ENCODE measurements at places on chromosomes 6 and 20. TPM values are rescaled to one million over a fixed set of nuclear protein-coding genes. Genes with fewer than 3 reads are reported as not detected.

MAS1 gene
- not detected for total RNA-seq

HLA-F gene
- 216 TPM for total RNA-seq

CGA gene
- total RNA-seq: not detected

IRF4 gene
- 617 TPM for total RNA-seq

RIMS1 gene
- total RNA-seq: not detected

CDH4 gene
- total RNA-seq: not detected

- peak; percentile 59 for DNase-seq
Observed at GRCh38 chr6:52598123-52598823, 21.4 kb upstream of the TRAM2 start.

GRCh38 chr6:133286765-133287164 lies 45.6 kb downstream of the EYA4 start:
- no peak for DNase-seq

DNA sequence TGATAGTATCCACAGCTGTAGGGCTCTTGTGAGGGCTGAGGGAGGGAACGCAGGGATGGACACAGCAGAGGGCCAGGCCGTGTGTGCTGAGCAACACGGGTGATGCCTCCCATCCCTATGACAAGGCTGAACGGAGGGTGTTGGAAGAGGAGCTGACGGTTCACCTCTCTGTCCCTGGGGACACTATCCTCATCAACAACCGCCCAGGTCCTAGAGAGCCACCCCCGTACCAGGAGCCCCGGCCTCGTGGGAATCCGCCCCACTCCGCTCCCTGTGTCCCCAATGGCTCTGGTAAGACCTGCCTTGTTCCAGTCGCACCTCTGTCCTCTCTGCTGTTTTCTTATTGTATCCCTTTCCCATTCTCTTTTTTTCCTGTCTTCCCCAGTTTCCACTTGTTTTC lies 10.1 kb downstream of the DDR1 start:
- no peak for DNase-seq

- peak; percentile 26 for DNase-seq
Observed at GRCh38 chr6:22036275-22036674, 260.6 kb downstream of the PRL start.

- no peak for DNase-seq
Observed at GRCh38 chr6:383856-384255, 7.7 kb upstream of the IRF4 start.

DNA sequence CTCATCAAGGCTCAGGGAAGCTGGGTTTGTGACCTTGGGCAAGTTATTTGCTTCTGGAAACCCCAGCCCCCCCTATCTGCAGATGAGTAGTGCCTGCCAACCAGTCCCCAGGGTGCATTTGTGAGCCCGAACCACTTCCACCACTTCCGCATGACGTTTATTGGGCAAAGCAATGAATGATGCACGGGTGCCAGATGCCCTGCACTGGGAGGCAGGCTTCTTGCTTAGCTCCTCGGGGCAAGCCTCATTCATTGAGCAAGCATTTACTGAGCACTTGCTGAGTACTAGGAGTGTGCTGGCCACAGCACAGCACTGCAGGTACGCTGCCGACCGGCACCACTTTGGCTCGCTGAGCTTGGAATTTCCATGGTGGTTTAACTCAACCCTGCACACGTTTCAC lies 60.2 kb downstream of the GNAS-AS1 start:
- no peak for DNase-seq

DNA sequence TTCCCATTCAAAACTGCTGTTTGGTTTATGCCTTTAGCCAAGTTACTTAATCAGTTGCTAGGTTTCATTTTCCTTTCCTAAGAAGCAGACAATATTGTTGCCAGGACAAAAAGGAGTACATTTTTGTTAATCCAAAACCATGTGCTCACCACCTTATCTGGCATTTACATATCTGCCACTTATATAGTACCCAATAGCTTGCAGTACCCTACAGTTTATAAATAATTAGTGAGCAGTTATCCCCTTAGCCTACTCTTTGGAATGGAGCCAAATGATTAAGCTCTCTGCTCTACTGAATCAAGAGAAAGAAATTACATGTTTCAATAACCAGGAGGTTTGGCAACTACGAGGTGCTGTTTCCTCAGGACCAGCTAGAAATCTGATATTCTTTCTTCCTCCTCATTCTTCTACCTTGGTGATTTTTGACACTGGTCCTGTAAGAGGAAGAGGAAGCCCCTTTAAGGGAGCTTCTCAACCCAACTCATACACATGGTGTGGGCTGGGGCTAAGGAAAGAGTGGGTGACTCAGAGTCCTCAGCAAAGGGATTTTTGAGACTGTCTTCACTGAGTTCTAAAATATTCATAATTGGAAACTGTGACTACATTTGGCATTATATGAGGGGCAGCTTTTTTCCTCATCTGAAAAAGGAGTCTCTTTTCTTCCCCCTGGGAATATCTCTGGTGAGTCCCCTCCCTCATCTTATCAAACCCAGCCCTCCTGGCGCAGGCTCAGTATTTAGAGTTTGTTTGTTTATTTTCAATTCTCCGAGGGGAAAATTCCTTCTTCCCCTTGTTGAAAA lies 1.5 kb downstream of the ZNFX1 start:
- DNase-seq: peak; percentile 73

- peak; percentile 77 for DNase-seq
Observed at GRCh38 chr20:57748601-57749130, 38.9 kb upstream of the PMEPA1 start.

- no peak for DNase-seq
Observed at GRCh38 chr20:49561256-49561655, 6.7 kb downstream of the PTGIS start.

GRCh38 chr6:159953091-159953601 lies 15.7 kb upstream of the IGF2R start:
- DNase-seq: no peak

- DNase-seq: no peak
Observed at GRCh38 chr20:20204256-20204655, 151.9 kb downstream of the CFAP61 start.

GRCh38 chr6:36020154-36020553 lies 4.3 kb downstream of the SLC26A8 start:
- DNase-seq: no peak

DNA sequence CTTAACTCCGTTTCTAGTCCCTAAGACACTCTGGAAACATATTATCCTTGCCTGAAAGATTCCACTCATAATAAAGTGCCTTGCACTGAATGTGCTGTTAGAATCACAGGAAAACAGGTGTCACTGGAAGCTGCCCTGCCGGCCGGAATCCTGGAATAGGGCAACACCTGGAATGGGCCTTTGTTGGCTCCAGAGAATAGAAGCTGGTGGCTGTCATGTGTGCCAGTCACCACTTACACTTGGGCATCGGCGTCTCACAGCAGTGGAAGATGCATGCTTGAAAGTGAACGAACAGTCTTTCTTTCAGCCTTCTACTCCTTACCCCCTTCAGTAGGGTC lies 90.8 kb upstream of the AFDN start:
- no peak for DNase-seq

- no peak for DNase-seq
Observed at GRCh38 chr6:74044417-74045096, 348.6 kb downstream of the CD109 start.

DNA sequence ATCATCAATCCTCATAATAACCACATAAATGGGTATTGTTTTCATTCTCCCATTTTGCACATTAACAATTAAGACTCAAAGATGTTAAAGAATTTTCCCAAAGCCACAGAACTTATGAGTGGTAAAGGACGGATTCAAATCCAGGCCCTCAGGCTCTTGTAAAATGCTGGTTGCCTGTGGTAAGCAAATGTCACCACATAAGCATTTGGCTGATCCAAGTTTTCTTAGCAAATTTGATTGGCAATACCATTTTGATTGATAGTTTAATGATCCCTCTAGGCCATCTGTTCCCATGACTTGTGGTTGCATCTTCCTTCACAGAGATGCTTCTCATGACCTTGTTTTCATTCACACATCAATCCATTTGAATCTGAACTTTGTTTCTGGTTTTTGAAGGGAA lies 252.0 kb upstream of the RIN2 start:
- DNase-seq: no peak

DNA sequence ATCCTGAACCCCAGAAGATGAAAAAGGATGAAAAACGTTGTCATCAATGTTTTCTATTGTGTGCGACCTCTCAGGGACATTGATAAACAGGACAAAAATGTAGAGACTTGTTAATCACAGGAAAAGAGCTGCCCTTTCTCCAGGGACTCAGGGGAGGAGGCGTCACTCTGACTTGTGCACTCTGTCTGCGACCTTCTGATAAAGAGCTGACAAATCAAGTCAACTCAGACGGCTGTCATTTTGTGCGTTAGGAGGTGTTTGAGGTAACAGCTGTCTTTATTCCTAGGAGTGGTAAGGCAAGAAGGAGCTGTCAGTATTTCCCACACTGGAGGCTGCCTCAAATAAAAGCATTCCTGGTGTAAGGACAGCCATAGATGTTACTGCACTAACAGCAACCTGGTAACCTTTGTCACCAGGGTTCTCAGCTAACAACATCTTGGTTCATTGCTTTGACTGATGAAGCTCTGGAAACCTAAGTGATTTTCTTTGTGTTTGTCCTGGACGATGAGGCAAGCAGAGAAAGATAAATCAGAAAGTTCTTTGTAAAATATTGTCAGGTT lies 38.6 kb upstream of the NXT1 start:
- no peak for DNase-seq

DNA sequence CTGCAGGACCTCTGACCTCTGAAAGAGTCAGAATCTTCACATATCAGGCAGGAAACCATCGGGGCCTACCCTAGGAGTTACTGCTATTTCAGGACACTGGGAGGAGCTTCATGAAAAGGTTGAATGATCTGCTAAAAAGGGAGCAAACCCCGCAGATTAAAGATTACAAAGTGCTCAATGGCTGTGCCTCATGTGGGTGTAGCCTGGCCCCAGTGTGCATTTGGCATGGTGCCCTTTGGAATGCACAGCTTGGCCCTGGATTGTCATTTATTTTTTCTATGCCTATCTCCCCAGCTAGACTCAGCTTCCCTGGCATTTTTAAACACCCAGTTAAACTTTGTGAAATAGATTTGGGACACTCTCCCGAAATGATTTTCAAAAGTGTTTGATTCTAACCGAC lies 368.5 kb upstream of the SPTLC3 start:
- no peak for DNase-seq

DNA sequence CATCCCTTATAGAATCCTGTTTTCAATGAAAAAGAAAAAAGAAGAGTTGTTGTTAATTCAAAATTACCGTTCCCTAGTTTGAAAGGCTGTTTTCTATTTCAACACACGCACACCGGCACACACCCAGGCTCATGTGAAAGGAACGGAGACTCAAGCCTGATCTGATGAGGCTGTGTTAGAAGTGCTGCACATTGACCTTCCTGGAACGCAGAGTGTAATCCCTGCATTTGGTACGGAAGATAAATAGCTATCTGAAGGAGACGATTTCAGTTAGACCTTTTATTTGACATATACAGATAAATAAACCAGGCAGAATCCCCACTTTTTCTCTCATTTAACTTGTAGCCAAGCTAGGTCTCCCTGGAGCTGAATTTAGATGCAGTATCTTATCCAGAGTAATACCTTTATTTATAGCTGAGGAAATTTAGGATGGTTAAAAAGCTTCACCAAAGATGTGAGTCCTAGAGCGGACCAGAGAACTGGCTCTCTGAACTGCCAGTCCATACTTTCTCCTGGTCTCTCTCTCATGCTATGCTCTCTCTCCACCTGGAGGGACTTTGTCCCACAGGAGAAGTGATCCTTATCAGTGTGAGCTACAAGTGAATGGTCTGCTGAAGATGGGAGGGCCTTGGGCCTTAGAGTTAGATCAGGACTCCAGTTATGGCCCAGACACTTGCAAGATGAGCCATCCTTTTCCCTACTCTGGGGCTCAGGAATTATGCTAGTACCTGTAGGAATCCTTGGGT lies 30.6 kb downstream of the MAP3K4 start:
- DNase-seq: no peak

DNA sequence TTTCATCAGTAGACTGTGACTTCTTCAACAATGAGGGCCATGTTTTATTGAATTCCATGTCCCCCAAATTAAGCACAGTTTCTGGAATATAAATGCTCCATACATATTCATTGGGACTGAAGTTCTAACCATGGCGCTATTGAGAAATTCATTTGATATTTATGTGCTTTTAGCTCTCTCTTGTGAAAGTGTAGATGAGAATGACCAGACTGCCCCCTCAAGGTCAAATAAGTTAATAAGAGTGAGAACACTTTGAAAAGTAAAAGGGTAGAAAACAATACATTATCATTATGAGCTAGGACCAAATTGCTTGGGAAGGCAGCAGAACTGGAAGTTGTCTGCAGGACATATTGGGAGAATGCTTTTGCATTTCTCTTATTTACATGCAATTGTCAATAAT lies 597.9 kb downstream of the EPM2A start:
- no peak for DNase-seq
